Amniotic epithelial cell (primary cell): ENCODE measurements at places on chromosomes 7 and 10.

GRCh38 chr10:26448706-26449435, 10.7 kb downstream of the APBB1IP start:
- no peak for DNase-seq

DNA sequence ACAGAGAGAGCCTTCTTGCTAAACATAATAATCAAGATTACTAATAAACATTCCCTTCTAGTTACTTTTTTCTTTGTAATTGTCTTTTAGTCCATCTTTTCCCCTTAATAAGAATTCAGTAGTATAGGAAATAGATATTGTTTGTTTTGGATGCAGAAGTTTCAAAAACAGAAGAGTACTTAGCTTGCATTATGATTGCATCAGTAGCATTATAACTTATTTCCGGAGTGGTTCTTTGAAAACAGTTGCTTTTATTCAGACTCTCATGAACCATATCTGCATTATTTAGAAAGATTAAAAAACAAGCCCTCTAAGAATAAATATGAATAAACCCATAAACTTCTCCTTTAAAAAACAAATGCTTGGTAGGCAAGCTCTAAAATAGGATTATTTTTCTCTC, 34.0 kb upstream of the DKK1 start:
- no peak for DNase-seq

GRCh38 chr10:113895018-113895417, 40.6 kb downstream of the NHLRC2 start:
- peak; percentile 79 for DNase-seq

DNA sequence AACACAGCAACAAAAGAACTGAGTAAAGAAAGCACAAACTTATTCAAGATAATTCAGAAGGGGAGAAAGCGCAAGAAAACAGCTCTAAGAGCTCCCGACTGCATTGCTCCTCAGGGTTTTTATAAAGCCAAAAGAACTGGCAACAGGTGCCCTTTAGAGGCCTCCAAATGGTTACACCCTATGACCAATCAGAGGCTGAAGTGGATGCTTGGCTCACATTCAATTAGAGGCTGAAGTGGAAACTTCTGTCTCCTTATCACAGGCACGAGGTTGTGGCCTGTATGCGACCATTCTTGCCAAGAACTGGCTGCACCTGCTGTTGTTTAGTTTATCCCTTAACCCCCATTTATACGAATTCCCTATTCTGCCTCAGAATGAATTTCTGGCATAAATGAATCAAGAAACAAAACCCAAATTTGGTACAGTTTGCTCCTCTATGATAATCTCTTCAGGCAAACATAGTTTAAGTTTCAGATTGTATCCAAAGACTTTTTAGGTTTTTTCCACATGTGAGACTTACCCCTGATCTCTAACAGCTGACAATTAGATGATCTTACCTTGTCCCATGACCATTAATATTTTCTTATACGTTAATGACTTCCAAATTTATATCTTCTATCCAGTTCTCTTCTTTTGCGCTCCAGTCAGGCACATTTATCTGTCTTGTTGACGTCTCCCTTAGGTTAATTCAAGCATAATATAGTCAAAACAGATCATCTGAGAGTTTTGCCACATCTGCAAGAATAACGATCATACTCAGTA, 504.8 kb downstream of the NXPH1 start:
- DNase-seq = no peak

- no peak for DNase-seq
Observed at GRCh38 chr10:44961931-44962750, 2.5 kb downstream of the RASSF4 start.

DNA sequence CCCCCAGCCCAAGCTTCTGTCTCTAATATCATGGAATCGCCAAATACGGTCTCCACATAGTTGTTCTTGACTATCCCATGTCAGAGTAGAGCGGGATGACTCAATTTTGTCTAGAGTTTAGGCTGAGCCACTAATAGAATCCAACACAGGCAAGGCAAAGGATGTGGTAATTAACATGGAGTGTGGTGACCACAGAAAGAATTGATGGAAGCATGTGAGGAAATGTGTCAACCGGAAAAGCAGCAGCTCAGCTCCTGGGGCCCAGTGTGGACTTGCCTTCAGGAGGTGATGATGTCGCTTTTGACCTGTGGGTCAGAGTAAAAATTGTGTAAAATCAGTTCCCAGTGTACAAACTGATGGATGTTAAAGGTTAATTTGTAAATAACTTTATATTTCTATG, 139.3 kb upstream of the KLF6 start:
- DNase-seq = peak; percentile 88

DNA sequence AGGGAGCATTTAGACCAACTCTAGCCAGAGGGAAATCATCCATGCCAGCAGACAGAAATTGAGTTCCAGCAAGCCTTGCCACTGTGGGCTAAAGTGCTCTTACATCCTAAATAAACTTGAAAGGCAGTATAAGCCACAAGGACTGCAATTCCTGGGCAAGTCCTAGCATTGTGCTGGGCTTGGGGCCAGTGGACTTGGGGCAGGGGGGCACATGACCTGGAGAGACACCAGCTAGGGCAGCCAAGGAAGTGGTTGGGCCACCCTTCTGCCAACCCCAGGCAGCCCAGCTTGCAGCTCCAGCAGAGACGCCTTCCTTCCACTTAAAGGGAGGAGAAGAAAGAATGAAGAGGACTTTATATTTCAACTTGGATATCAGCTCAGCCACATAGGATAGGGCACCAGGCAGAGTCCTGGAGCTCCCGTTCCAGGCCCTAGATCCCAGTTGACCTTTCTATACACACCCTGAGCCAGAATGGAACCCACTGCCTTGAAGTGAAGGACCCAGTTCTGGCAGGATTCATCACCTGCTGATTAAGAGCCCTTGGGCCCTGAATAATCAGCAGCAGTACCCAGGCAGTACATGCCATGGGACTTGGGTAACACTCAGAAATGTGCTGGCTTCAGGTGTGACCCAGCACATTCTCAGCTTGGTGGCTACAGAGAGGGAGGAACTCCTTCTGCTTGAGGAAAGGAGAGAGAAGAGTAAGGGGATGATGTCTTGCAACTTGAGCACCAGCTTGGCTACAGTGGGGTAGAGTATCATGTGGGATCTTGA, 153.0 kb downstream of the GNAI1 start:
- DNase-seq = no peak

DNA sequence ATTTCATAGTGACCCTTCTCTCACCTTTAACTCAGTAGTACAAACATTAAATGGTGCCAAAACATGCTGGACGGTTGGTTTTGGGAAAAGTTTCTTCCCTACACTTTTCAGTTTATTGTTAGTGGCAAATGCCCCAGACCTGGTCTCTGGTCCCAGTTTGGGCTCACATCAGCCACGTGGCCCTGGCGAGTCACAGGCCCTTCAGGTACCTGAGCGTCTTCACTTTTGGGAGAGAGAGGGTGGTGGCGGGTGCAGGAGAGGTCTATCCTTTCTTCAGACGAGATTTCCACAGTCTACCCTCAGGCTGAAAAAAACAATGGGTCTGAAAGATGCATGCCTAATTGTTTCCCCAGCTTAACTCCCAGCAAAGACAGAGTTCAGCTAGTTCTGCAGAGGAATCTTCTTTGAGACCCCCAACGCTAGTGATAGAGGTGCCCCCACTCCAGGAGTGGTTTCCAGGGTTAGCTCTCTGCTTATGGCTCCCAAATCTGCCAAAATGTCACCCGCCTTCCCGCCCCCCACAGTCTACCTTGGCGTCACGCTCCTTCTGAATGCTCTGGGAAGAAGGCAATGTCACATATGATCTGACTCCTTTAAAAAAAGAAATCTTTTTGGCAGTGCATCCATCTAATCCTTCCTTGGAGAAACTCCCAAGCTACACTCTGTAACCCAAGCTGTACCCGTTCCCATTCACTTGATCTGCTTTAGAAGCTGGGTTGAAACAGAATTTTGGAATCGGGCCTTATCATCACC, 384.8 kb upstream of the FOXK1 start:
- DNase-seq = no peak

DNA sequence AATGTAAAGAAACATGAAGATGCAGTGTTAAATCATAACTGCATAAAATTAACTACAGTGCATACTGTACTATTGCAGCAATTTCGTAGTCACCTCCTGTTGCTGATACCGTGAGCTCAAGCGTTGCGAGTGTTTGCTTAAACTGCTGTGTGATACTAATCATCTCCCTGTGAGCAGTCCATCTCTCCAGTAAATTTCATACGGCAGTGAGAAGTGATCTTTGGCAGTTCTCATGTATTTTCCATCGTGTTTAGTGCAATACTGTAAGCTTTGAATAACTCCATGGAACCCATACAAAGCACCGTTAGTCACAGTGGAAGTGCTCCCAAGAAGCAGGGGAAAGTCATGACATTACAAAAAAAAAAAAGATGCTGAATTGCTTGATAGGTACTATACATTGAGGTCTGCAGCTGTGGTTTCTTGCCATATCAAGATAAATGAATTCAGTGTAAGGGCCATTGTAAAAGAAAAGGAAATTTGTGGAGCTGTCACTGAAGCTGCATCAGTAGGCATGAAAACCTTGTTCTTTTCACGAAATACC, 360.4 kb downstream of the EXOC4 start:
- DNase-seq = peak; percentile 6

- peak; percentile 78 for DNase-seq
Observed at GRCh38 chr10:50604809-50605208, 18.9 kb downstream of the SGMS1 start.

DNA sequence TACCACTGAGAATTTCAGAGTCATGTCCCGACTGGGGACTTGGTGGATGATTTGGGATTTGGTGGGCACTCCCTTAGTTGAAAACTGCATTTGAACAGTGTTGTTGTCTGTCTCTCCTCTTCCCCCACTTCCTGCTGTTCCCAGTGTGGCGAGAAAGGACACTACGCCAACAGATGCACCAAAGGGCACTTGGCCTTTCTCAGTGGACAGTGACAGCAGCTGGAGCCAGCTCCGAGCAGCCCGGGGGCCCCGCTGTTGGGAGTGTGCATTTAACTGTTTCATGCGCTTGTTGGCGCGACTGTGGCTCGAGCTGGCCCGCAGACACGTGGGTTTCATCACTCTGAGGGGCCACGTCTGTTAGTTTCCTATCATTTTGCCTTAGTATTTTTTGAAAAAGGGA, 9.7 kb downstream of the ATP5MF start:
- no peak for DNase-seq

DNA sequence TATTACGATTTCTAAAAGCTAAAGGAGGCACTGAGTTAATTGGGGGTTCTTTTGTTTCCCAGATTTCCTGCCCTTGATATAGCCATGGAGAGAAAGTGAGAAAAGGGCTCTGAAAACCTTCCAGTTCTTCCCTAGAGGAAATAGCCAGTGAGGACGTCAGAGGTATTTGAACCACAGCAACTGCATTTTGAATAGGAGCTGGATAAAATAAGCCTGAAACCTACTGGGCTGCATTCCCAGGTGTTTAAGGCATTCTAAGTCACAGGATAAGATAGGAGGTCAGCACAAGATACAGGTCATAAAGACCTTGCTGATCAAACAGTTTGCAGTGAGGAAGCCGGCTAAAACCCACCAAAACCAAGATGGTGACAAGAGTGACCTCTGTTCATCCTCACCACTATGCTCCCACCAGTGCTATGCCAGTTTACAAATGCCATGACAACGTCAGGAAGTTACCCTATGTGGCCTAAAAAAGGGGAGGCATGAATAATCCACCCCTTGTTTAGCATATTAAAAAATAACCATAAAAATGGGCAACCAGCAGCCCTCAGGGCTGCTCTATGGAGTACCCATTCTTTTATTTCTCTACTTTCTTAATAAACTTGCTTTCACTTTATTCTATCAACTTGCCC, 85.1 kb upstream of the FRMD4A start:
- DNase-seq = no peak

DNA sequence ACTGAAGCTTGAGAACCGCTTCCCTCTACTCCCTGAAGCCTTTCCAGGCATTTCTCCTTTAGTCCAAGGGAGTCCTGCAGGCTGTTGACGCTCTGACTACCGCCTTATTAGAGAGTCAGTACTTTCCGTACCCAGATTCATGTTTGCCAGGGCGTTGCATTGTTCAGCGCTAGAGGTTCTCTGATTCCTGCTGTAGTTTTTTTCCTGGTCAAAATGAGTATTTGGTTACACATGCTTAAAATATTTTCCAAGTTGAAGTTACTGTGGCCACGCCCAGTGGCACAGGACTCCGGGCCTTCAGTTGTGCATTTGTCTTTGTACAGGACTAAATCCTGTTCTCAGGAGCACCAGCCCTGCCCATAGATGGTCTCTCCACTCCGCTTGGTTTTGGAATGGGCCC, 7.9 kb downstream of the MTURN start:
- DNase-seq = peak; percentile 61

DNA sequence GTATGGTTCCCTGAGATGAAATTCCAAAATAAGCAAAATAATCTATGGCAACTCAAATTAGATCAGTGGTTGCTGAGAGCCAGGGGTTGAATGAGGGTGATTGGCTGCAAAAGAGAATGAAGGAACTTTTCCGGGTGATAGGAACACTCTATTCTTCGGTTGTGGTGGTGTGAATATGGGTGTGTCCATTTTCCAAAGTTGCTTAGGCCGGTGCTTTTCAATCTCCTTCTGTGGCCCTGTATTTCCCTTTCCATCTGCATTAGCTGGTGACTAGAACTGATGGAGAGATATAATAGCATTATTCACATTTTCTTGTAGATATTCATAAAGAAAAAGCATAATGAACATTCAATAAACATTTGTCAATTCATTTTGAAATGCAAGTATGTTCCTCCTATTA, 382.9 kb downstream of the TFEC start:
- DNase-seq = no peak

DNA sequence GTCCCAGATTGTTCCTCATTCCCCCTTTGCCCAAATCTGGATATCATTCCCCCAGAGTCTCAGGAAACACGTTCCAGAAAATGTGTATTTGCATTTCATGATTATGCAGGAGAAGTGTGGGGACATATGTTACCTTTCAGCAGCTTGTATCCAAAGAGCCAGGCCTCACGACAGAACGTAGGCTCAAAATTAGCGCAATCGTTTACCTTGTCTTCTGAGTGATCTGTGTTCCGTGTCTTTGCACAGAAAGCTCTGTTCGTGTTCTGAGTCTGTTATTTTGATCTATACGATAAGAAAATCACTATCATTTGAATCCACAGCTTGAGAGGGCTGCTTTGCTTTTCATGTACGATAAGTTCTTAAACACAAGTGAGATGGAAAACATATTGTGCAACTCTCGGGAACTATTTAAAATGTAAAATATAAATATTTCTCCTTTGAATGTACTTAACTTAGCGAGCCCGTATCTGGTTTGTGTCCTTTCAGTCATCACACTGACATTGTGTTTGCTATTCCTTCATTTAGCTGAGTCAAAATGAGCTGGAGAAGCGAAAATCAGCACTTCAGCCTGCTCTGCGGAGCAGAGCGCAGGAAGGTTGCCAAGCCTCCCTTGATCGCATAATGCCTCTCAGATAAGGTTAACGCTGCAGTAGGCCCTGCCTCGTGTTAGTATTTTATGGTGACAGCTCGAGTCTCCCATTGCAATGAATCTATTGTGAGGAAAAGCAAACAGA, 80.2 kb upstream of the CACNB2 start:
- DNase-seq = peak; percentile 99

GRCh38 chr7:29284696-29285443, 90.3 kb downstream of the CHN2 start:
- no peak for DNase-seq

DNA sequence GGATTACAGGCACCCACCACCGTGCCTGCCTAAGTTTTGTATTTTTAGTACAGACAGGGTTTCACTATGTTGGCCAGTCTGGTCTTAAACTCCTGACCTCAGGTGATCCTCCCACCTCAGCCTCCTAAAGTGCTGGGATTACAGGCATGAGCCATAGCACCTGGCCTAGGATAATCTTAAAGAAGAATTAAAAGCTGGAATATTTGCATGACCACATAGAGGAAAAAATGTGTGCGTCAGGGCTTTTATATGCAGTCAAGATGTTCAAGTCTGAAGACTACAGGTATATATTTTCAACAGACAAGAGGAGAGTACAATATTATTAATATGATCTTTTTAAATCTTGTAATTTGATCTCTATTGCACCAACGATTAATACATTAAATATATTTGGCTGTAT, 39.5 kb downstream of the GNG11 start:
- no peak for DNase-seq
